T-helper 22 cell (primary cell): ENCODE measurements at places on chromosomes 3 and 15.

DNA sequence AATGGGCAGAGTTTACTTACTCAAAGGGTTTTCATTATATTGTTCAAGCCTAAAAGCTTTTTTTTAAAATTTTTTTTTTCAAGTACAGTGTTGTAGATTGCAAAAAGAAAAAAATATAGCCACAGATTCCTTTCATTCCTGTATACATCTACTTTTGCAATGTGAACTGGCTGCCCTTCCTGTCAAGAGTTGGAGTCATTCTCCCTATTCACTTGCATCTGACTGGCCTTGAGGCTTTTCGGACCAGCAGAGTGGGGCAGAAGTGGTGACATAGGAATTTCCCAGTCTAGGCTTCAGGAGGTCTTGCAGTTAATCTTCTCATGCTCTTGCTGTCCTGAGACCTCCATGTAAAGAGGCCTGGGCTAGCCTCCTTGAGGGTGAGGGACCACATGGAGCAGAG lies 218.3 kb upstream of the CFAP20DC start:
- DNase-seq: no peak

DNA sequence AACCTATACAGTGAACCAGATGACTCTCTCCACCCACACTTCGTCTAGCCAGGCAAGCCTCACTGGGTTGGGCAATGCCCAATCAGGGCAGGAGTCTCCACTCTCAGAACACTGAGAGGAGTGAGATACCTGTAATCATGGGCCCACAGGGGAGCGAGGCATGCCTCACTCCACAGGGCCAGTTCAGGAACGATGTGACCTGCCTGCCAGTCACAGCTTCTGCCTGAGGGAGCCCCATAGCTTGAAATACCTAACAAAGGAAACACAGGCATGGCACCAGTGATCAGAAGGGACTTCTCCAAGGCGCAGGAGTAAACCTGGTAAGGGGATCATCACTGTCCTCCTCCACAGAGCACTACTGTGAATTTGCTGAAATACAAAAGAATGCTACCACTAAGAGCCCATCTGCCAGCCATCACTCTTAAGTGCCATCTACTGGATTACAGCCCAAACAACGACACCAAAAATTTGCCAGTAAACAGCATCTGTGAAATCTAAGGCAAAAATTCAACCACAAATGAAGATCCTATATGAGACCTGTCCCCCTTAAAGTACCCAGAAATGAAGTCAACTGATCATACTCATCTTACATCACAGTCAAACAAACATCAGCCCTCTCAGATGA lies 689.9 kb upstream of the SEMA6D start:
- DNase-seq: no peak

GRCh38 chr3:62605413-62606068 lies 232.2 kb upstream of the FEZF2 start:
- DNase-seq: no peak

DNA sequence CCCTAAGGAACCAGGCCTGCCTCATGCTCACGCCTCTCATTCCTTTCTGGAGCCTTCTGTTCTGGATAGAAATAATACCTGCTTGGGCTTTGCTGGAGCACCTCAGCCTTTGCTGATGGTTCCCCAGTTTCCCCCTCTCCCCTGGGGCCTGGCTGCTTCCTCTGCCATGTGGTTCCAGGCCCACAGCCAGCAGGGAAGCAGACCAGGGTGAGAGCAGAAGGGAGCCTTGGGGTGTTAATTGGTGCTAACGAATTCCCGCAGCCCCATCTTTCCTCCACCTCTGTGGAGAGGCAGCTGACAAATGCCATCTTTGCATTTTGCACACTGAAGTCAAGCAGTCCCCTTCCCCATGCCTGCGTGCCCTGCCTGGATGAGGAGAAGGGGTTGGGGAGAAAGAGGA lies 13.1 kb upstream of the CORO2B start:
- DNase-seq: no peak

- no peak for DNase-seq
Observed at GRCh38 chr3:150107429-150108175, 136.9 kb upstream of the PFN2 start.

DNA sequence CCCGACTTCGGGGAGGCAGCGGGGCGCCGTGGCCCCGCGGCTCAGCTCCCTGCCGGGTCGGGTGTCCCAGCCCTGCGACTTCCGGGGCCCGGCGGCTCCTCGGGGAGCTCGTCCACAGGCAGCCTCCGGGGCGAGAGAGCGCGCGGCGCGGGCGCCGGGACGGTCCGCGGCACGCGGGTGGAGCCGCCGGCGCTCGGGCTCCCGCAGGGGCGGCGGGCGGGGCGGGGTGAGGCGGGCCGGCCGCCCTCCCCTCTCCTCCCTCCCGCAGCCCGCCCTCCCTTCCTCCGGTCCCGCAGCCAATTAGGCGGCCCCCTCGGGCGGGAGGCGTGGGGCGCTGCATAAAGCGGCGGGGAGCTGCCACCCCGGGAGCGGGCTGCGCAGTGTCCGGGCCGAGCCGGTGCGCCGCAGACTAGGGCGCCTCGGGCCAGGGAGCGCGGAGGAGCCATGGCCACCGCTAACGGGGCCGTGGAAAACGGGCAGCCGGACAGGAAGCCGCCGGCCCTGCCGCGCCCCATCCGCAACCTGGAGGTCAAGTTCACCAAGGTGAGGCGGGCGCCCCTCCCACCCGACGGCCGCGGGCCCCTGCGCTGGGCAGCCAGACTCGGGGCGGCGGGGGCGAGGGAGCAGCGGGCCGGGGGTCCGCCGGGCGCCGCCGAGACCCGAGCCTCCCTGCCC lies at the start of gene ALDH1A3:
Gene ALDH1A3, plus strand, starts transcription at position 368 of the 675 bp plus-strand sequence. Its CDS starts 77 bp downstream, at position 445.
- DNase-seq: no peak

- no peak for DNase-seq
Observed at GRCh38 chr3:76842216-76842615, 197.7 kb upstream of the ROBO2 start.
